ENCODE measurements at places on chromosomes 16 and 17. TPM values are rescaled to one million over a fixed set of nuclear protein-coding genes. Genes with fewer than 3 reads are reported as not detected.

GRCh38 chr17:50206604-50207293, 5.3 kb upstream of the COL1A1 start:
- DNase-seq, result peak; percentile 82

DNA sequence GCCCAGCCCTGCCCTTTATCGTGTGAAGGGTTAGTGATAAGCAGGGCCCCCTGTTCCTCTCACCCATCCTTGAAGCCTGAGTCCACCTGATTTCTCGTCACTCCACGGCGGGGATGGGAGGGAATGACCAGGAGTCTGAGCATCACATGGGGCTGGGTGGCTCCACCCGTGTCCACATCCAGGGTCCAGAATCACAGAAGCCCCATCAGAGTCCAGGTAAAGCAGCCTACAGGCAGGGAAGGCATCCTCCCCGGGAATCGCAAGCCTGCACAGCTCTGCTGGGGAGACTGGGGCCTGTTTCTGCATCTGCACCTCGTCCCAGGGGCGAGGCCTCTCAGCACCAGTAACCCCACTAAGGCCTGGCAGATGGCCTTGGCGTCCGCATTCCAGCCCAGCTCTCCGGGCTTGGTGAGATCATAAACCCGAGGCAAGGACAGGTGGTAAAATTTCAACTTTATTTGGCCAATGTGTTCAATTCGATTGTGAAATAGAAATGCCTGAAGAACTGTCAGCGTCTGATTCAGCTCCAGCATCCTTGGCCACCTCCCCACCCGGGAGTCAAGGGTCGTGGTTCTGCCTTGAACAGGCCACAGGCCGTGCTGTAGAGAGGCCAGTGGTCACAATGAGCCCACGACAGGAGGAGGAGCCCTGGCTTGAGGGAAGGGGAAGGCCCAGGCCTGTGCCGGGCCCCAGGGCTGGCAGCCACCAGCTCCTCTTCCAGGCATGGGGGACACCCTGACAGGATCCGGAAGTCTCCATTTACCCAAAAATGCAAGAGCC, 8.1 kb upstream of the PPP1R27 start:
- DNase-seq, result no peak

GRCh38 chr17:78038748-78039288, 80.3 kb downstream of the TNRC6C start:
- no peak for DNase-seq

- DNase-seq, result peak; percentile 87
Observed at GRCh38 chr17:41967141-41967920, 736 bp downstream of the CNP start.

GRCh38 chr16:74650966-74651567, 15.6 kb downstream of the RFWD3 start:
- no peak for DNase-seq

- DNase-seq, result no peak
Observed at GRCh38 chr16:85483424-85483823, 129.7 kb upstream of the GSE1 start.

- DNase-seq, result no peak
Observed at GRCh38 chr16:728890-729744, 2.2 kb downstream of the HAGHL start.

DNA sequence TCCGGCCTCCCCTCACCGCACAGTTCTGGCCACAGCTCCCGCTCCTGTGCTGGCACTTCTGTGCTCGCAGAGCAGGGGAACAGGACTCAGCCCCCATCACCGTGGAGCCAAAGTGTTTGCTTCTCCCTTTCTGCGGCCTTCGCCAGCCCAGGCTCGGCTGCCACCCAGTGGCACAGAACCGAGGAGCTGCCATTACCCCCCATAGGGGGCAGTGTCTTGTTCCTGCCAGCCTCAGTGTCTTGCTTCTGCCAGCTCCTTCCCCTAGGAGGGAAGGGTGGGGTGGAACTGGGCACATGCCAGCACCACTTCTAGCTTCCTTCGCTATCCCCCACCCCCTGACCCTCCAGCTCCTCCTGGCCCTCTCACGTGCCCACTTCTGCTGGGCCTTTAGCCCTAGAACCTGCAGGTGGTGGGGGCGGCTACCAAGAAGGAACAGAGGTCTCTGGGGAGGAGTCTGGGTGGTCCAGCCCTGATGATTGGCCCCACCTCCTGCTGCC, 645 bp upstream of the ELMO3 start:
- DNase-seq, result no peak

- peak; percentile 93 for DNase-seq
Observed at GRCh38 chr17:75904749-75905521, at the start of gene MRPL38. MRPL38 (minus strand) TSS chr17:75904884; CDS start chr17:75904875, 9 bp downstream.

DNA sequence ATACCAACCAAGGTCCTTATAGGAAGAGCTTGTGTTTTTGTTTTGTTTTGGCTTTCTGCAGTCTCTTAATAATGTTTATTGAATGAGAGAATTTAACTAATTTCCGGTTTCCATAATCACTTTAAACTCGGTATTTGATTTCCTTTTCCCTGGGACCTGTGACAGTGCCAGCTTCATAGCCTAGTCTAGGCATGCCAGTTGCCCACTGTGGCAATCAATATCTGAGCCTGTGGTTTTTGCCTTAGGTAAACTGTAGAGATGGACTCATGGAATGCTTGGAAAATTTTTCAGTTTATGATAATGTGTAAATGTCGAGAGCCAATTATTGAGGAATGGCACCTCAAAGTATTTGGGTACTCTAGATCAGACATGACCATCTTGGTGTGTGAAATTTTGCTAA, 78.2 kb downstream of the FTO start:
- no peak for DNase-seq

Gene TBC1D3K
- total RNA-seq, result not detected

Gene CDT1
- total RNA-seq, result 0.76 TPM

Gene CTRB2
- 7.3 TPM for total RNA-seq

Gene TRAP1
- 73.6 TPM for total RNA-seq

Gene KRT33B
- total RNA-seq, result not detected

Gene ELMO3
- total RNA-seq, result 2.0 TPM

All from sciatic nerve (tissue), 2 donors.